ENCODE measurements at places on chromosomes 1 and 21. TPM values are rescaled to one million over a fixed set of nuclear protein-coding genes. Genes with fewer than 3 reads are reported as not detected.

- H3K27me3 ChIP-seq = peaks cover 3% of the 10 kb centered on the region
- H3K4me3 ChIP-seq = no peak overlapping the region
- H3K27ac ChIP-seq = no peak overlapping the region
- 0 out of 2 replicates have a peak, but pooled peaks cover 6% of the 10 kb centered on the region for H3K36me3 ChIP-seq
Measured at GRCh38 chr1:228770779-228771223, 35.5 kb downstream of the RHOU start.

AADACL3 gene
- not detected for total RNA-seq

GRCh38 chr1:43479414-43479813 is 25.7 kb upstream of the HYI start:
- no peaks in the 10 kb centered on the region for H3K27me3 ChIP-seq
- H3K4me1 ChIP-seq = peaks cover 62% of the 10 kb centered on the region
- no peak overlapping the region for H3K4me3 ChIP-seq
- DNase-seq = no peak

- H3K4me1 ChIP-seq = peaks cover 20% of the 10 kb centered on the region
- no peak overlapping the region for H3K27ac ChIP-seq
- H3K27me3 ChIP-seq = no peaks in the 10 kb centered on the region
- peak; percentile 28 for DNase-seq
Measured at GRCh38 chr1:169925505-169926482, 32.1 kb upstream of the SCYL3 start.

VAV3 gene
- total RNA-seq = not detected

SGIP1 gene
- total RNA-seq = 57.0 TPM

- peaks cover 21% of the 10 kb centered on the region for H3K4me1 ChIP-seq
- H3K27ac ChIP-seq = no peak overlapping the region
- no peaks in the 10 kb centered on the region for H3K36me3 ChIP-seq
Measured at GRCh38 chr1:56566994-56567393, 12.4 kb downstream of the PLPP3 start.

- H3K4me3 ChIP-seq = no peak overlapping the region
- no peaks in the 10 kb centered on the region for H3K4me1 ChIP-seq
- no peak overlapping the region for H3K27ac ChIP-seq
Measured at GRCh38 chr1:33741749-33742148, 122.1 kb upstream of the HMGB4 start.

DNA sequence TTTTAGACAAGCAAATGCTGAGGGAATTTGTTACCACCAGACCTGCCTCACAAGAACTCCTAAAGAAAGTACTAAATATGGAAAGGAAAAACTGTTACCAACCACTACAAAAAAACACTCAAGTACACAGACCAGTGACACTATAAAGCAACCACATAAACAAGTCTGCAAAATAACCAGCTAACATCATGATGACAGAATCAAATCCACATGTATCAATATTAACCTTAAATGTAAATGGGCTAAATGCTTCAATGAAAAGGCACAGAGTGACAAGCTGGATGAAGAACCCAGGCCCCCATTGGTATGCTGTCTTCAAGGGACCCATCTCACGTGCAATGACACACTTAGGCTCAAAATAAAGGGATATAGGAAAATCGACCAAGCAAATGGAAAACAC is 529.9 kb upstream of the CAMK1G start:
- H3K4me1 ChIP-seq = peaks cover 11% of the 10 kb centered on the region
- no peak overlapping the region for H3K4me3 ChIP-seq
- no peak for DNase-seq

- peaks cover 36% of the 10 kb centered on the region for H3K4me1 ChIP-seq
- no peaks in the 10 kb centered on the region for H3K27me3 ChIP-seq
- H3K27ac ChIP-seq = peak overlapping the region; percentile 81
- peak; percentile 4 for DNase-seq
Measured at GRCh38 chr1:6301526-6301925, 40.6 kb upstream of the GPR153 start.

B3GALNT2 gene
- total RNA-seq = 32.1 TPM

- peaks cover 74% of the 10 kb centered on the region for H3K4me1 ChIP-seq
- peak; percentile 47 for DNase-seq
- H3K27ac ChIP-seq = peak overlapping the region; percentile 72
- H3K27me3 ChIP-seq = peaks cover 2% of the 10 kb centered on the region
Measured at GRCh38 chr1:88982055-88982454, 10.4 kb downstream of the KYAT3 start.

FAM163A gene
- total RNA-seq = not detected

DNA sequence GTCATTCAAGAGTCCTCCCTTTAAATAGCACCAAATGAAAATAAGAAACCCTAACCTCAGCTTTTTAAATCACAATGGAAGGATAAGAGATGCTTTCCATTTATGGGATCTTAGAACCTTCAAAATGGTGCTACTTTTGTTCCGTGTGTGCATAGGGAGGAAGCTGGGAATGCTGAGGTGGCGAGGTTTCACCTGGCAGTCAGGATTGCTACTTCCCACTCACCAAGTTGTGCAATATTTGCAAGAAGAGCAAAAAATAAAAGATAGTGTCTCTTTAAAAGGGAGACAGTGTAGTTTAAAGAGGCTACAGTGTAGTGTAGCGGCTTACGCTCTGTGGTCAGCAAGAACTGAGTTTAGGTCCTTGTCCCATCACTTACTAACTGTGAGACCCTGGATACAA is 392.4 kb upstream of the ST6GALNAC5 start:
- H3K4me1 ChIP-seq = no peaks in the 10 kb centered on the region
- no peak for DNase-seq
- H3K27ac ChIP-seq = no peak overlapping the region
- no peaks in the 10 kb centered on the region for H3K36me3 ChIP-seq

DNA sequence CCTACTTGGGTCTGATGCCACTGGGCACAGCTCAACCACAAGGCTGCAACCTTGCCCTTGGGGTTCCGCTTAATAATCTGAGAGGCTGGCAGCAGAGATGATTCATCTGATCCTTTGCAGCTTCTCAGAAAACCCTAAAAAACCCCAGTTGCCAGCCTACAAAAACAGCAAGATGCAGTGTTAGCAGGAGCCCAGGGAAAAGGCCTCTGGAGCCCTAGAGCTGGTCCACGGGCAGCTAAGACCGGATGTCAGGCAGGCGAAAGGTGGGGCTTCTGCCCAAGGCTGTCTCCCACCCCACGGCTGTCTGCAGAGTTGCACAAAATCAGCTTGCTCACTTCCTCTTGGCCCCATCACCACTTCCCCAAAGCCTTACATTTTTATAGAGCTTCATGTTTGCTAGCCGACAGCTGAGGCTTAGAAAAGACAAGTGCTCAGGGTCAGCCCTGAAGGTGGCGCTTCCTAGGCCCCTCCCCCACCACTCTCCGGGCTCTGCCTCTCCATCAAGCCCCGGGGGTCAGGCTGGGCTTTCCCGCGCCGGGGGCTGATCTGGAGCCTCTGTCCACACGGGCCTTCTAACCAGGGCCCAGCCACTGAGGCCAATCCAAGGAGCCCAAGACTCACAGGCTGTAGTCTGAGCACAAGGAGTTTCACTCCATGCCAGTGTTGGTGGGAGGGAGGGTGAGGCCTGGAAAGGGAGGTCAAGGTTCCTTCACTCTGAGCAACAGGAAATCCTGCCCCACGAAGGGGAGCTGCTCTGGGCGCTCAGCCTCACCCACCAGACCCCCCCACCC is 4.2 kb upstream of the ADORA3 start:
- peaks cover 20% of the 10 kb centered on the region for H3K4me1 ChIP-seq
- peaks cover 6% of the 10 kb centered on the region for H3K27me3 ChIP-seq
- H3K27ac ChIP-seq = peak overlapping the region; percentile 94
- DNase-seq = peak; percentile 52
- H3K4me3 ChIP-seq = peak overlapping the region; percentile 73
- no peaks in the 10 kb centered on the region for H3K36me3 ChIP-seq

GJA9 gene
- not detected for total RNA-seq

Data from HFFc6 (cell line).